ENCODE measurements at places on chromosomes 5 and 9.
A peak's percentile ranks its signal among the peaks of the same experiment; 100 is the strongest.

- DNase-seq: no peak
These were observed 51.8 kb upstream of the RAPGEF1 start for GRCh38 chr9:131791542-131792254.

GRCh38 chr5:172640822-172641358 lies at the start of gene NEURL1B:
Gene NEURL1B (plus strand): TSS chr5:172641263. CDS start chr5:172641407, 144 bp downstream.
- peak; percentile 83 for DNase-seq

GRCh38 chr9:123371805-123372590 lies 16.0 kb downstream of the CRB2 start:
- DNase-seq: no peak

DNA sequence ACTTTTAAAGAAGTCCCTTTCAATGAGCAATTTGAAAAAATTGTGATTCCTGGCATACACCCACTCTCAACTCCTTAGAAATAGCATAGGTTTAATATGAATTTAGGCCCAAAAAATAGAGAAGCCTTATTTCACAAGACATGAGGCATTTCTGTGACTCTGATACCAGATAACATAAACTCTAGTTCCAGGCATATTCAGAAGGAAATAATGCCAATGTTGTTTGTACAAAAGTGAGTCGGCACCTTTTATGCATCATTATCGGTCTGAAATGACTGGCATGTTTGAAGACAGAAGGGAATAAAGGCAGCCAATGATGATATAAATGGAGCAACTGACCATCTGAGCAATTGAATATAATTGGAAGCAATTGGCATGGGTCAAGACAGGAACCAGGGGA lies 19.4 kb upstream of the RECK start:
- DNase-seq: no peak

DNA sequence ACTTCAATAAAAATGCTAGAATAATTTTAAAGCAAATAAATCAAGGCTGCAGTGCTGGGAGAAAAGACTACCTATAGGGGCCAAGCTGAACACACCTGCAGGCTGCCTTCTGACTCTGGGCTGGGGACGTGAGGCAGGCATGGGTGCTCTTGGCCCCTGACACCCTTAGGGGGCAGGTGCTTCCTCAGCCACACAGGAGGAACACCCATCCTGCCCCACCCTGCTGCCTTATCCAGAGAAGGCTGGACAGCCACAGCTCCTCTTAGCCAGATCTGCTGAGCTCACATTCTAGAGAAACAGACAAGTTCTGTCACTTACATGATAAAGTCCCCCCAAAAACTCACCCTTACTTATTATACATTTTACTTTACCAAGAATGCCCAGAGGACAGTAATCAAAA lies 6.6 kb upstream of the LMX1B start:
- no peak for DNase-seq

DNA sequence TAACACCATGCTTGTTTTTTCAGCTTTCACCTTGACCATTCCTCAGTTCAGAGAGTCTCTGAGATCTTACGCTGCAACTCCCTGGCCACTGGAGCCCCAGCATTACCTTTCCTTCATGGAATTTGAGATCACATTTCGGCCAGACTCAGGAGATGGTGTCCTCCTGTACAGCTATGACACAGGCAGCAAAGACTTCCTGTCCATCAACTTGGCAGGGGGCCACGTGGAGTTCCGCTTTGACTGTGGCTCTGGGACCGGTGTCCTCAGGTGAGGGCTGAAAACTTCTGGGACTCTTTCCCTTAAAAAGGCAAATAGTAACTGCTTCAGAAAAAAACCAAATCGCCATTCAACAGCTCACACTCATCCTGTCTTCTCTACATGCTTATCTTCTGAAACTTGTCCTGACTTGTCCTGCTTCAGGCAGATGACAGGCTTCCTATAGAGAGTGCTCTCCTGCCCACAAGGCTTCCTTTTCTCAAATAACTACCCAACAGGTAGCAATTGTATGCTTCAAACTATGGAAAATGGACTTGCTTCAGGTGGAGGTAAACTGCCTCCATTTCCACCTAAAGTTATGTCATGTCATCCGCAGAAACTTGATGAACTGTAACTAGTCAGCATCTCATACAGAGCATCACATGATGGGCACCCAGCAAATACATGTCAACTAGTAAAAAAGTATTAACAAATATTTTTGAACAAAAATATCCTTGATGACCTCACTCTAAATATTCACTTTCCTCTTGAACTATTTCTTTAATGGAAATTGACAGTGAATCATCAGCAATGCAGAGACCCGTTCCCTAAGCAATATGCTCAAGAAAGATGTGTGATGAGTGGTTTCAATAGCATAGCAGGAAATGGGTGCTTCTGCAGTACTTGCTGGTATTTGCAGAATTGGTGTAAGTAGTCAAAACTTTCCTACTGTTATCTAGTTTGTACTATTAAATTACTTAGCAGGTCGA lies 129.2 kb downstream of the LIFR start:
- no peak for DNase-seq

- peak; percentile 59 for DNase-seq
These were observed 456 bp downstream of the KDM3B start for GRCh38 chr5:138352722-138353559.

DNA sequence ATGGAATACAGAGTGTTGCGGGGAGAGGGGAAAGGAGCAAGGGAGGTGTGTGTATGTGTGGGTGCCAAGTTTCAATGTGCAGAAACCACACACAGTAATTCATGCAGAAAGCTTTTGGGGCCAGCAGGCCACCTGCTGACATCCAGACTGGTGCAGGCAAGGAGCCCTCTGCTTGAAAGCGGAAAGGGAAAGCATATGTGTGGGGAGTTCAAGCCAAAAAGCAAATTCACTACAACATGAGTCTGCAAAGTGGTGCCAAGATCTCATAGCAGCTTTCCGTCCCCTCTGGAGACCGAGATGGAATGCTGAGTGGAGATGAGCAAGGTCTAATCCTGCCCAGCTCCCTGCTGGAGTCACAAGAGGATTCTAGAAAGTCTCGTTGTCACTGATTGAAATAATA lies 159.7 kb upstream of the VLDLR start:
- DNase-seq: no peak

DNA sequence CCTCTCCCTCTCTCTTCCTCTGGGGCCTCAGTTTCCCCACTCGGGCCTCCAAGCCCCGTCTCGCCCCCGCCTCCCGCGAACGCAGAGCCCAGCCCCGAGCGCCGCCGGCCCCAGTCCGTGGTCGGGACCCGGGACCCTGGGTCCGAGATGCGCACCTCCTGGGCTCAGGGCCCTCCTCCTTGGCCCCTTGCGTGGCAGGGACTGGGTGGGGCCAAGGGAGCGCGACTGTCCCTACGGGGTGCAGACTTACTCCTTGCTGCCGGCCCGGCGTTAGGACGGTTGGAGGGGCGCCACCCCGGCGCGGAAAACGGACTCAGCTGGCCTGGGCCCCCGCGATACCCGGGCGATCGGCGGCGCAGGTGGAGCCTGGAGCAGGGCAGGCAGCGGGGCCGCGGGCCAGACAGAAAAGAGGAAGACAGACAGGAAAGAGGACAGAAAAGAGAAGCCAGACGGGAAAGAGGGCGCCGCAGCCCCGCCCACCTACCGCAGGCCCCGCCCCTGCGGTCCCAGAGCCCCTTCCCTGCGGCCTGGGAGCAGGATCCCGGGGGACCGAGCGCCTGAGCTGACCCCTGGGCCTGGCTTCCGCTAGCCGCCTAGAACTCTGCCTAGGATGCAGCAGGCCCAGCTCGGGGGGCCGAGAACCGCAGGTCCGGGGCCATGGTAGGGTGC lies at the start of gene GBGT1:
TSS of gene GBGT1 (minus strand) at position 411 of the 669 bp plus-strand sequence. CDS start 1,502 bp downstream, outside the sequence.
- peak; percentile 73 for DNase-seq

DNA sequence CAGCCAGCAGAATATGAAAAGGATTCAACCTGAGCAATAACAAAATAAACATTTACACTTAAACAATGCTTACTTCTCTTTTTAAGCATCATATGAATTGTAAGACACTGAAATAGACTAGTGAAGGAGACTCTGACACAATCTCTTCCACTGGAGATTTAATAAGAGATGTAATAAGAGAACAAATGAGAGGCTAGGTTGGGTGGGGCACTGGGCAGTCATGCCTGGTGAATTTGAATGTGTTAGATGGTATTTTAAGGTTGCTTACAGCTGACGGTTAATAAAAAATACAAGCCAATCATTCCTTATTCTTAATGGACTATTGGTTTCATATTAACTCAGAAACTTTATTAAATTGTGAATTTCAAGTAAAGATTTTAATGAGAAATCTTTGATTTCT lies 105.9 kb upstream of the TARS1 start:
- no peak for DNase-seq

GRCh38 chr5:133534566-133534965 lies 77.8 kb downstream of the FSTL4 start:
- DNase-seq: no peak

- DNase-seq: peak; percentile 82
These were observed 10.1 kb upstream of the MOB3B start for GRCh38 chr9:27539479-27540441.

DNA sequence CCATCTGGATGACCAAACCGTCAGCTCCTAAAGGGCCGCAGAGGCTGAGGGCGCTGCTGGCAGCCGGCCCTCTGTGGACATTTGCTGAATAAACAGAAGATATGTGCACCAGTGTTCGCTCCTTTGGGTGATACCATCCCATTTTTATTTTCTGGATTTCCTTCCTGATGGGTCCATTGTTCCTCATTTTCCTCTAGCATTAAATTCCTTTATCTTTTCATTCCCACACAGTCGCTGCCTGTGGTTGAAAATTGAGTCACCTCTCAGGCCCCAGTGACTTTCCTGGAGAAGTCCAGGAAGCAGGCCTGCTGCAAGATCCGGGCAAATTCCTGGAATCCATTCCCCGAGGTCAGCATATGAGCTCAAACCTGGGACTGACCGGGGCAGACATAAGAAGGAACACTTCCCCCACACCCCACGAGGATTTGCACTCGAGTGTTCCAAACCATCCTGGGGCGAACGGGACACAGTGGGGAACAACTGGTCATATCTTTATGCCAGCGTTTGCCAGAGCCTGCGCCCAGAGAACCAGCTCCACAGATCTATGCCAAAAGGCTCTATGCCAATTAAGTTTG lies 86.7 kb upstream of the PCA3 start:
- no peak for DNase-seq

GRCh38 chr5:93382188-93382825 lies 198.7 kb downstream of the NR2F1-AS1 start:
- no peak for DNase-seq

Measured in tibial artery (tissue), 4 donors.